ENCODE measurements at places on chromosomes 2 and 18. TPM values are rescaled to one million over a fixed set of nuclear protein-coding genes. Genes with fewer than 3 reads are reported as not detected.

Gene PROM2
- 2.1 TPM for total RNA-seq

DNA sequence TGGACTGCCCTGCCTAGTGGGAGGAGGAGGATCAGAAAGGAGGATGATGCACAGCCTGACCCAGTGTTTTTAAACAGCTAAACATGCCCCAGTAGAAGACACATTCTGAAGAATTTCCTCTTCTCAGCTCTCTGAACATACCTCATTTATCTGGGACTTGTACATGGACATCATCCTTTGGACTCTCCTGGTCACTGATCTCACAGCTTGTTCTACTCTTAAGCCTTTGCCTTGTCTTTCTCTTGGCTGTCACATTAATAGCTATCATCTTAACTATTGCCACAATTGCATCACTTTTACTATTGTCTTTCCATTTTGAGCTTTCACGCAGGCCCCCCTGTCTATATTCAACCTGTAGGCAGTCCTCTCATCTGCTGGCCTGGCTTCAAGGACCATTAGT is 42.0 kb upstream of the PGAP1 start:
- no peak for DNase-seq
- H3K27me3 ChIP-seq: no peaks in the 10 kb centered on the region
- H3K27ac ChIP-seq: no peak overlapping the region
- H3K4me3 ChIP-seq: no peak overlapping the region
- peaks cover 4% of the 10 kb centered on the region for H3K4me1 ChIP-seq
- H3K36me3 ChIP-seq: no peaks in the 10 kb centered on the region

DNA sequence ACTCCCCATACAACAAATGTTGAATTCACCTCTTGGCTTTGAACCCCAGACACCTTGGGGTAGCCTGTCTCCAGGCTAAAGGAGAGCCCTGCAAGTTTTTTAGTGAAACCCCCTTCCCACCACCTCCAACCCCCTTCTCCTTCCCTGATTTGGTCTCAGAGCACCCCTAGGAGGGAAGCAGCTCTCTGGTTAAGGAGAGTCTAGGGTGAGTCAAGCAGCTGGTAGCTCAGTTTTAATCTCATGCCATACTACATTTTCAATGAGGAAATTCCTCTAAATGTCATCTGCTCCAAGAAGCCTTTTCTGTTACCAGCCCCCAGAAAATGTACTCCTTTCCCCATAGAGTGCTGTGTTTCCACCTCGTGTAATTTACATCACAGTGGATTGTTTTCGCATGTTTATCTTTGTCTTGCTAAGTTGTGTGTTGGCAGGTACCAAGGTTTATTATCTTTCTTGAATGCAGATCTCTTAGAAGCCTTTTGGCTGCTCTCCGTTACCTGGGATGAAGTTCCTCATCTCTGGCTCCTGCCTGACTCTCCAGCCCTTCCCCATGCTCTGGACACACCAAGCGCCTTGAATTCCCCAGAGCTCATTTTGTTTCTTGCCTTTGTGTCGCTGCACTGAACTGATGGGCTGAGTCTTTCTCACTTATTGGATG is 82.2 kb downstream of the ASAP2 start:
- no peaks in the 10 kb centered on the region for H3K27me3 ChIP-seq
- DNase-seq: no peak
- no peak overlapping the region for H3K27ac ChIP-seq
- H3K36me3 ChIP-seq: no peaks in the 10 kb centered on the region

Gene TLX2
- total RNA-seq: 4.5 TPM

DNA sequence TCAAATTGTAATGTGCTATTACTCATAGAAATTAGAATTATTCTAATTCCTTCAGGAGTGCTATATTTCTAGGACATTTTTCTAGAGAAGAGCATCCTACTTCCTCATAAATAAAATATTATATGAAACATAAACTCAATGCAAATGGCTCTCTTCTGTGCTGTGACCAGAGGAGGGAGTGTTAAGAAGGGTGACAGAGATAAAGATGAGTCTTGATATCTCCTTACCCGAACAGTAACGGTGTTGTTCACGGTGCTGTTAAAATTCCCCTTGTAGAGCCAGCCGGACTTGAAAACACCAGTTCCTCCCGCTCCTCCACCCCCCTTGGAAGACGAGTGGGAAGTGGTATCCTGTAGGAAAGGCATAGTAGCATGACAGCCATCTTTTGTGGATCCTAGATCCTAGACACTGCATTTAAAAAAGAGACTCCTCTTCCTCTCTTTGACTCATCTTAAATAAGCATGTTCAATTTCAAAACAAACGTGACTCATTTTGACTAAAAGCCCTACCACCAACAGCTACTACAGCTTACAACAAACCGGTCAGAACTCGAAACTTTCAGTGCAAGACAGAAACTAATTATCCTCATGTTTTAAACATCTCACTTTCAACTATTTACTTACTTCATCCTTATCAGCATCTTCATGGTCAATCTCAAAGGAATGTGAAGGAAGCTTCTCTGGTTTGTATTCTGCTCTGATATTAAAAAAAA is 156.3 kb downstream of the DOCK10 start:
- no peak overlapping the region for H3K27ac ChIP-seq
- H3K4me1 ChIP-seq: no peaks in the 10 kb centered on the region
- H3K36me3 ChIP-seq: no peaks in the 10 kb centered on the region
- H3K4me3 ChIP-seq: no peak overlapping the region
- DNase-seq: no peak

DNA sequence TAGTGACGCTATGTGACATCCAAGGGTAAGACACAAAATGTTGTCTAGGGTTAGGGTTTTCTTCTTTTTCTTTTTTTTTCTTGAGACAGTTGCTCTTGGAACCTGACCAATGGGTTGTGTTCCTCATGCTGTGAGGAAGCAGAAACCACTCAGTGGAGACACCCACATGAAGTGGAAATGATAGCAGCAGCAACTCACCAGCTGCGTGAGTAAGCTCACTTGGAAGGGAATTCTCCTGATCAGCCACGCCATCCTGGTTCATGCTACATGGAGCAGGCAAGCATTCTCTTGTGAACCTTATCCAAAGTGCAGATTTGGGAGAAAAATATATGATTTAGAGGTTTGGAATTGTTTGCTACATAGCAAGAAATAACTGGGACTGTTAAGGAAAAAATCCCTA is 863.7 kb downstream of the EPHA4 start:
- H3K36me3 ChIP-seq: no peaks in the 10 kb centered on the region
- no peak for DNase-seq
- H3K4me1 ChIP-seq: no peaks in the 10 kb centered on the region
- H3K27me3 ChIP-seq: no peaks in the 10 kb centered on the region

DNA sequence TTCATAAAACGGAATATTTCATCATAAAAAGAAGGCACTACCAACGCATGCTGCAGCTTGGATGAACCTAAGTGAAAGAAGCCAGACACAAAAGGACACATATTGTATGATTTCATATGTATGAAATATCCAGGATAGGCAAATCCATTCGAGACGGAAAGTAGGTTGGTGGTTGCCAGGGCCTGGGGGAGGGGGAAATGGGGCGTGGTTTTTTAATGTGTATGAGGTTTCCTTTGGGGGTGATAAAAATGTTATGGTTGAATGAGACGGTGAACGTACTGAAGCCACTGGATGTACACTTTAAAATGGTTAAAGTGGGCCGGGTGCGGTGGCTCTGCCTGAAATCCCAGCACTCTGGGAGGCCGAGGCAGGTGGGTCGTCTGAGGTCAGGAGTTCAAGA is 20.0 kb upstream of the SPATA3 start:
- no peak overlapping the region for H3K4me3 ChIP-seq
- no peaks in the 10 kb centered on the region for H3K27me3 ChIP-seq
- DNase-seq: no peak
- H3K27ac ChIP-seq: no peak overlapping the region
- no peaks in the 10 kb centered on the region for H3K4me1 ChIP-seq

DNA sequence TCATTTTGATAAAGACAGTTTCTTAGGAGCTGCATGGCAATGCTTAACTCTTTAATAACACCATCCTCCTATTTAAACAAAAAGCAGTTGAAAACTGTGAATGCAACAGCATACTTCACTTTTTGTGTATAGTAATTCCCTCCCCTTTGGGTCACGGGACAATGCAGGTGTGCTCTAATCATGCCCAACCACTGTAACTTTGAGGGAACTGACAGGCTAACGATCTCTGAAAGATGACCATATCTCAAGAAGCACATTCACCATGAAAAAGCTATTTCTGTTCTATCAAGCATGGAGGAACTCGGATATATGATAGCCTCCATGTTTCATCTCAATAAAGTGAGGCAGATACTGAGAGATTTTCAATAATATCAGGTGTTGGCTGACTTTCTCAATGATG is 81.1 kb upstream of the CD226 start:
- H3K4me1 ChIP-seq: no peaks in the 10 kb centered on the region
- H3K27ac ChIP-seq: no peak overlapping the region
- no peak for DNase-seq
- no peaks in the 10 kb centered on the region for H3K27me3 ChIP-seq

DNA sequence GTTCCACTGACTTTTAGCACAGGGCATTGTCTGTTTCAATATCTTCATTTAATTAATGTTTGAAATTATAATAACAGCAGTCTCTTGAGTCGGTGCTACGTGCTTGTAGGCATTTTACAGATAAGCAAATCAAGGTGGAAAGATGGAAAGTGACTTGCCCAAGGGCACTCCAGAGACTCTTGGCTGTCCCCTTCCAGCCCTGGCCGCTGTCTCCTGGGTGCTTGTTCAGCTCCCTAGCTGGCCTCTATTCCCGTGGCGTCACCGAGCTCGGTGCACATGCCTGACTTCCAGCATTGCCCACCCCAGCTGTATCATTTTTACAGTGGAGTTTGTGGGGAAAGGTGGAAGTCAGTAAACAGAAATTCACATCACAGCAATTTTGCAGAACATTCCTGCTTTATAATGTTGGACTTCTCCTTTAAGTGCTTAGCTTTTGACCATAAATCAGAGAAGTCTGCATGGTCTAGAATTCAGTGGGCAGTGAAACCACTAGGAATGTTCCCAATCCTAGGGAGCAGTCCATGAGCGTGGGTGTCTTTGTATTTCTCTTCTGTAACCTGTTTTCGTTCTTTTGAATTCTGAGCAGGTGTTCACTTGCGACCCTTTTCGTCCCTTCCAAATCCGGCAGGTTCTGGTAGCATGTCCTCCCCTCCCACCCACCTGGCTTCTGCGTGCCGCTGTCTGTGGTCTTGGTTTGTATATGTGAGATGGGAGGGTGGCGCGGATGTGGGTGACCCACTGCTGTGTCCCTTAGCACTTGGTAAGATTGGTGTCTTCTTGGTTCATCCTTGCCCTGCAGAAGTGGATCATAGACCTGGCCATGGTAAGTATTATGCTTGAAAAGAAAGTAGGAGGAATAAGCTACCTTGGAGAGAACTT is 8.4 kb downstream of the SLC66A3 start:
- H3K27ac ChIP-seq: no peak overlapping the region
- DNase-seq: no peak
- H3K4me3 ChIP-seq: no peak overlapping the region
- H3K4me1 ChIP-seq: no peaks in the 10 kb centered on the region

GRCh38 chr2:60976875-60977561 is 40.5 kb upstream of the PEX13 start:
- no peaks in the 10 kb centered on the region for H3K36me3 ChIP-seq
- H3K27me3 ChIP-seq: no peaks in the 10 kb centered on the region
- no peaks in the 10 kb centered on the region for H3K4me1 ChIP-seq
- H3K4me3 ChIP-seq: no peak overlapping the region

DNA sequence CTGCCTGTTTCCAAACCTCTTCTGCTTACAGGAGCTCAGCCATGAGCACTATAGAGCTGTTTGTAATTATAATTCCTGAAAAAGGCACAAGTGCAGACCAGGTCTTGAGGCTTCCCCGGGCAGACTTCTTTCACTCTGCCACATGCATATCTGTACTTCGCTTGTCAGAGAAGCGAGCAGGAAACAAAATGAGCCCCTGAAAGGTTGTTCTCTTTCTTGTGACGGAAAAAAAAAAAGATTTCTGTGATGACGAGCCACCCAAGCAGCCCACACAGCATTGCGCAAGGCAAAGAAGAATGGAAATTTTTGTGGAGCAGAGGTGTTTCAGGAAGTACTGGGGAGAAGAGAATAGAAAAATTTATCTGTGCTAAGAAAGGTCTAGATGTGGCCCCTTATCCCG is 54.0 kb upstream of the LINC00305 start:
- no peaks in the 10 kb centered on the region for H3K4me1 ChIP-seq
- H3K27ac ChIP-seq: no peak overlapping the region
- H3K4me3 ChIP-seq: no peak overlapping the region
- DNase-seq: no peak

Gene NDUFV2
- total RNA-seq: 120 TPM

DNA sequence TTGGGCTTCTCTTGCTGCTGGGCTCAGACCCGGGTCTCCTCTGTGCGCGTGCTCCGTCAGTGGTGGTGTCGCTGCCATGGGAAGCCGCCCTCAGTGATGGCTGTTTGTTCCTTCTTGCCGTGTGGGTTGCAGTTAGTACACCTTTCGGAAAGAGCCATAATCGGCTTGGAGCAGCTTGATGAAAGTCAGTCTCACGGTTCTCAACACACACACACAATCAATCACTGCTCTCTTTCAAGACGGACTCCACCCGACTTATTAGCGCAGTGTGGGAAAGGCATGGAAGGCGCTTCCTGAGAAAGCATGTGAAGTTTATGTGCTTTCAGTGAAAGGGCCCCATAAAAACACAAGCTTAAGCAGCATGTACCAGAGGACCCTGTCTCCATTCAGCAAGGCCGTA is 64.1 kb downstream of the SOX11 start:
- H3K4me1 ChIP-seq: no peaks in the 10 kb centered on the region
- H3K36me3 ChIP-seq: no peaks in the 10 kb centered on the region
- no peak overlapping the region for H3K27ac ChIP-seq

DNA sequence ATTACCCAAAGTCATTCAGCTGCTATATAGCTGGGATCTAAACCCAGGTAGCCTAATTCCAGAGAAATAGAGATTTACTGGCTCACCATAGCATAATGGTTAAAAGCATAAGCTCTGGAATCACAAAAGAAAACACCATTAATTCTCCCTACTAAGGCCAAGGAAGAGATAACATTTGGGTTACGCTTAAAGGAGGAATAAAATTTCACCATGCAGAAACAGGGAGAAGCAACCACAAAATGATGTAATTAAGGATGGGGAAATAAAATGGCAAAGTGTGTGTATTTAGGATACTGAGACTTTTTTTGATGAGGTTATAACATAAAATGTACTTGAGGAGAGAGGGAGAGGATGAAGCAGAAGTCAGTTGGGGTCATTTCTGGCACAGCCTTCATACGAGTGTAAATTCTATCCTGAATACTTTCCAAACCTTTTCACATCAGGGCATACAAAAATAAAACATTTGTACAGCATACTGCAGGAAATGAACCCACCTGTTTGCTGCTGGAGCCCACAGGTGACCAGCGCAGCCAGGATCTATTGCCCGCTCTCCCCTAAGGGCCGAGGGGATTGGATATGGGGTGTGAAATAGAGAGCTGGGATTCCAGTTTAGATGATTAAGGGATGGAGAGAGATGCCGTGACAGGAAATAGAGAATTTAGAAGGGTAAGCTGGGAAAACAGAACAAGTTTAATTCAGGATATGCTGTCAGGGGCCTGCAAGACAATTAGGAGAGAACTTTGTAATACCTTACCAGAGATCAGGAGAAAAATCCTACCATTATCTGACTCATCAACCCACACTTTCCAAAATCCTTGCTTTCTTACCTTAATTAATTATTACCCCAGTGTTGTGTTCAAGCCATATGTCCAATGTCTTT is 43.8 kb upstream of the SERTAD2 start:
- no peak overlapping the region for H3K4me3 ChIP-seq
- no peaks in the 10 kb centered on the region for H3K27me3 ChIP-seq
- peaks cover 7% of the 10 kb centered on the region for H3K4me1 ChIP-seq
- H3K36me3 ChIP-seq: no peaks in the 10 kb centered on the region

- no peak overlapping the region for H3K27ac ChIP-seq
- no peaks in the 10 kb centered on the region for H3K36me3 ChIP-seq
- DNase-seq: no peak
- H3K4me3 ChIP-seq: no peak overlapping the region
Observed at GRCh38 chr2:49931241-49931640, 776.9 kb upstream of the FSHR start.

Measured in testis (tissue), 5 donors.